ENCODE measurements at places on chromosomes 3 and 15. TPM values are rescaled to one million over a fixed set of nuclear protein-coding genes. Genes with fewer than 3 reads are reported as not detected.

CHRNA5 gene
- total RNA-seq, result 1.6 TPM

CYP19A1 gene
- total RNA-seq, result not detected

ERICH6 gene
- 0.36 TPM for total RNA-seq

GHRL gene
- 0.53 TPM for total RNA-seq

KLF15 gene
- total RNA-seq, result not detected

GOLGA6B gene
- not detected for total RNA-seq

FEZF2 gene
- total RNA-seq, result not detected

RYR3 gene
- total RNA-seq, result not detected

ARNT2 gene
- total RNA-seq, result not detected

ZIC1 gene
- total RNA-seq, result not detected

MAP3K13 gene
- 11.2 TPM for total RNA-seq

GOLGA6L7 gene
- total RNA-seq, result not detected

UCN2 gene
- total RNA-seq, result not detected

VEPH1 gene
- total RNA-seq, result not detected

RAD51 gene
- total RNA-seq, result 48.6 TPM

BNC1 gene
- not detected for total RNA-seq

SI gene
- not detected for total RNA-seq

TUSC7 gene
- not detected for total RNA-seq

SPATA16 gene
- not detected for total RNA-seq

CCDC39 gene
- not detected for total RNA-seq

COL6A5 gene
- total RNA-seq, result not detected

NOX5 gene
- not detected for total RNA-seq

UROC1 gene
- not detected for total RNA-seq

GOLGA8S gene
- 0.10 TPM for total RNA-seq

PDCD7 gene
- total RNA-seq, result 32.7 TPM
